ENCODE measurements at places on chromosomes 1 and 21. TPM values are rescaled to one million over a fixed set of nuclear protein-coding genes. Genes with fewer than 3 reads are reported as not detected.

The LPAR3 gene
- polyA plus RNA-seq: 0.03 TPM

The CCDC17 gene
- polyA plus RNA-seq: 2.7 TPM

The CYYR1 gene
- polyA plus RNA-seq: 33.6 TPM

The C1orf94 gene
- polyA plus RNA-seq: not detected

The HSD3B1 gene
- not detected for polyA plus RNA-seq

The BGLAP gene
- polyA plus RNA-seq: 0.71 TPM

The CLCA4 gene
- polyA plus RNA-seq: 0.11 TPM

The PDZK1 gene
- 0.07 TPM for polyA plus RNA-seq

The OVAAL gene
- not detected for polyA plus RNA-seq

The LCE2C gene
- polyA plus RNA-seq: not detected

The DISC1 gene
- polyA plus RNA-seq: 1.4 TPM

The LAMC1 gene
- polyA plus RNA-seq: 91.4 TPM

The AIRE gene
- not detected for polyA plus RNA-seq

The CAPN8 gene
- 22.6 TPM for polyA plus RNA-seq

The KIRREL1 gene
- 3.5 TPM for polyA plus RNA-seq

The IL20 gene
- 1.7 TPM for polyA plus RNA-seq

The G0S2 gene
- polyA plus RNA-seq: 4,779 TPM

The TCEANC2 gene
- 1.4 TPM for polyA plus RNA-seq

The PGLYRP4 gene
- not detected for polyA plus RNA-seq

The ST6GALNAC3 gene
- 8.8 TPM for polyA plus RNA-seq

The SLC41A1 gene
- 26.0 TPM for polyA plus RNA-seq

The C1orf21 gene
- polyA plus RNA-seq: 86.3 TPM

The NMNAT2 gene
- 0.90 TPM for polyA plus RNA-seq

The TAGLN2 gene
- 340 TPM for polyA plus RNA-seq

The INAVA gene
- 0.34 TPM for polyA plus RNA-seq

The AKR7A3 gene
- 29.6 TPM for polyA plus RNA-seq

The CXADR gene
- 0.11 TPM for polyA plus RNA-seq

The OLFML3 gene
- 139 TPM for polyA plus RNA-seq

The F13B gene
- not detected for polyA plus RNA-seq

The INSRR gene
- polyA plus RNA-seq: 0.39 TPM

The SV2A gene
- polyA plus RNA-seq: 0.45 TPM

The ASB17 gene
- not detected for polyA plus RNA-seq

The GPR3 gene
- polyA plus RNA-seq: 0.43 TPM

The TNFSF4 gene
- polyA plus RNA-seq: 1.2 TPM

The MSH4 gene
- polyA plus RNA-seq: 0.11 TPM

The ADAMTSL4 gene
- polyA plus RNA-seq: 66.1 TPM

The DIRAS3 gene
- 1.4 TPM for polyA plus RNA-seq

The DMRTA2 gene
- not detected for polyA plus RNA-seq

The UBXN10 gene
- polyA plus RNA-seq: 0.68 TPM

All from adipose tissue (tissue), 3 donors.